Cortex of kidney (tissue), 1 donor: ENCODE measurements at places on chromosomes 1 and 21.

- no peak for DNase-seq
These were observed 187.0 kb upstream of the HP1BP3 start for GRCh38 chr1:20974069-20974468.

DNA sequence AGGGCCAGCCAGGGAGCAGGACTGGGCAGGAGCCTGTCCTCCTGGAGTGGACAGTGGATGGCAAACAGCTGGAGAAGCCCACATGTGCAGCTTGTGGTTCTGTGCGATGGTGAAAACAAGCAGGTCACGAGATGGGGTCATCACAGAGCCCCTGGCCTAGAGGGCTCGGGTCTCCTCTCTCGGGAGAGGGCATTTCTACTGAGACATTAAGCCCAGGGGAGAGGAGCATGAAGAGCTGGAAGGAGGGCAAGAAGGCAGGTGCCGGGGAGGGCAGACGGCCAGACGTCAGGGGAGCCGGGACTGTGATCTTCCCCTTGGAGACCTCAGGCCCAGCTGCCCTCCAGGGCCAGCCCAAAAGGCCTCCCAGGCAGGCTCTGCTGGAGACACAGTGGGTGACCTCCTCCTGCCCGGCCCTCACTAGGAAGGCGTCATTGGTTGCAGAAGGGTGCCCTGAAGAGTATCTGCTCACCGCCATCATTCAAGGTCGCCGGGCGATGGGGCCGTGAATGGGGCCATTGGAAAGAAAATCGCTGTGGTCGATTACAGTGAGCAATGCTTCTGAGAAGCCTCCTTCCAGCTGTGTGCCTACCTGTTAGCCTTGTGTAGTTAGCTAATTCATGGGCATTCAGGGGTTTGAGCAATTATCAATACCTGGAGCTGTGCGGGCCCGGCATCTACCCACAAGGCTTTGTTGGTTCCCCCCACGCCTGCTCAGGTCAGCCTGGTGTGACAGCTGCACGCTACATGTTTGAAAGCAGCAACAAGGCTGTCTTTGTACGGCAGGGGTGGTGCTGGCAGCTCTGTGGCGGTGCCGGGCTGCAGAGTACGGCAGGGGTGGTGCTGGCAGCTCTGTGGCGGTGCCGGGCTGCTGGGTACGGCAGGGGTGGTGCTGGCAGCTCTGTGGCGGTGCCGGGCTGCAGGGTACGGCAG is 72.3 kb upstream of the ACTRT2 start:
- DNase-seq, result no peak

DNA sequence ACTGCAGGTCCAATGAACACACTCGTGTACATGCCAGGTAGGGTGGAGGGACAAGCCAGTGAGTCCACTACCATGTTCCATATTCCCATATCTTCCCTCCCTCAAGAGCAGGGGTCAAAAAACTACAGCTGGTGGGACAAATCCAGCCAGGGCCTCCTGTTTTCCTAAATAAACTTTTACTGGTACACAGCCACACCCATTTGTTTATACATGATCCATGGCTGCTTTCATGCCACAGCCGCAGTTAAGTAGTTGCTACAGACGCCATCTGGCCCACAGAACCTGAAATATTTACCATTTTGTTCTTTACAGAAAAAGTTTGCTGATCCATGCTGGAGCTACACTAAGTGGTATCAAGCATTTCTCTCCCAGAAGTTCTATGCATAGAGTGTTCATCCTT is 42.4 kb downstream of the CASQ2 start:
- DNase-seq, result no peak

DNA sequence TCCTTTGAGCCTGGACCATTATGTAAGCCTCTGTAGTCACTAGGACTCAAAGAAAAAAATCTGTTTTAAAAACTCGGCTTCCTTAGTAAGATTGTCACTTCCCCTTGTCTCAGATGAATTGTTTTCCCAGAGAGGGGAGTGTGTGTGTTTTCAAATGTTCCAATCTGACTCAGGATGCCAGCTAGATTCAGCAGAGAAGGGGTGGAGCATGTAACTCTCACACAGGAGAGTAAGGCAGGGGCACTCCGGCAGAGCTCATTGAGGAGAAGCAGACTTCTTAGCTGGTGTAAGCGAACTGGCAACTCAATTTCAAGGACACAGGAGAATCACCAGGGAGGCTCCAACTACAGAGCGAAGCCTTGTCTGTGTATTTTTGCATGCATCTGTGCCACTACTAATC is 623.2 kb downstream of the LMO4 start:
- no peak for DNase-seq
